ENCODE measurements at places on chromosomes 1 and 21.

- no peak for DNase-seq
These were observed 3.9 kb downstream of the S100A8 start for GRCh38 chr1:153387001-153387400.

DNA sequence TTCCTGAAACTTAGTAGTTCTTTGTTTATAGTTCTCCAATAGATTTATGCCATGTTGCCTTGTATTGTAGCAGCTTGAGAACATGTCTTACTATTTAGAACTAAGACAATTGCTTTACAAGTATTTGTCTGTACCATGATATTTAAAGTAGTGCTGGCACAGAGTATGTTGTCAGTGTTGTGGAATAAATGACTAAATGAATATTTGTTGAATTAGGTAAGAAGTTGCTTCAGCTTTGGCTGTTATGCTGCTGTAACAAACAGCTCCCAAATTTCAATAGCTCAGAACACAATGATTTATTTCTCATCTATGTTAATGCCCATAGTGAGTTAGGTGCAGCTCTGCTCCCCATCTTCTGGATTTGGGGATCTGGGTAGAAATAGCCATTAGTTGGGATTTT, 90.2 kb upstream of the VCAM1 start:
- no peak for DNase-seq

- DNase-seq, result no peak
These were observed 10.9 kb downstream of the YARS1 start for GRCh38 chr1:32806290-32806689.

GRCh38 chr1:193309936-193310475, 123.6 kb upstream of the B3GALT2 start:
- DNase-seq, result no peak

- DNase-seq, result no peak
These were observed 1.2 kb downstream of the LBR start for GRCh38 chr1:225426395-225427234.

GRCh38 chr1:15637826-15638225, 20.6 kb downstream of the DDI2 start:
- no peak for DNase-seq

DNA sequence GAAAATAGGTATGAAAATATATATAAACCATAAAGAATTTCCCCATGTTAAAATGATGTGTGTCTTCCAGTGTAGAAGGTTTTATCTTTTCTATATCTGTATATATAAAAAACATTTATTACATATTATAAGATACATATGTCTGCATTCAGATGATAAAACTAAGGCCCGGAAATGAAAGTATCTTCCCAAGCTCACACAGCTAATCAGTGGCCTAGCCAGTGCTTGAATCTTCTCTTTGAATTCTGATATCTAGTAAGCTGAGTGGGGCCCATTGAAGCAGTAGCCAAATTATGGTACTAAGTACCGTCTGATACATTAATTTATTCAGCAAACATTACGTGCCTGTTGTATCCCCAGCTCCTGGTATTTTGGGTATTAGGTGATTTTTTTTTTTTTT, 28.6 kb downstream of the UCK2 start:
- no peak for DNase-seq

Data from BJ (cell line).